Bone marrow (tissue), 2 donors: ENCODE measurements at places on chromosomes 13 and 19.
A peak's percentile ranks its signal among the peaks of the same experiment; 100 is the strongest.

DNA sequence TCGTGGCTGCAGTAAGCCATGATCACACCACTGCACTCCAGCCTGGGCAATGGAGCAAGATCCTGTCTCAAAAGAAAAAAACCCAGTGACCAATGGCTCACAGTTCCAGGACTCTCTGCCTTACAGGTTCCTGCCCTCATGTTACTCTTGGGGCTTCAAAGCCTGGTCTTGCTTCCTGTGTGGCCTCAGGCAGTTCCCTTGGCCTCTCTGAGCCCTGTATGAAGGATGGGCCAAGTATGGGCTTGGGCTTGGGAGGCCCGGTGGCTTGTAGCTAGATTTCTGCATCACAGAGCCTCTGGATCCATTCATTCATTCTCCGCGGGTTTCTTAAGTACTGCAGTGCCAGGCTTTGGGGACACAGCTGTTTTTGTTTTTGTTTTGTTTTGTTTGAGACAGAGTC, 780 bp upstream of the TSPAN16 start:
- no peak for DNase-seq

DNA sequence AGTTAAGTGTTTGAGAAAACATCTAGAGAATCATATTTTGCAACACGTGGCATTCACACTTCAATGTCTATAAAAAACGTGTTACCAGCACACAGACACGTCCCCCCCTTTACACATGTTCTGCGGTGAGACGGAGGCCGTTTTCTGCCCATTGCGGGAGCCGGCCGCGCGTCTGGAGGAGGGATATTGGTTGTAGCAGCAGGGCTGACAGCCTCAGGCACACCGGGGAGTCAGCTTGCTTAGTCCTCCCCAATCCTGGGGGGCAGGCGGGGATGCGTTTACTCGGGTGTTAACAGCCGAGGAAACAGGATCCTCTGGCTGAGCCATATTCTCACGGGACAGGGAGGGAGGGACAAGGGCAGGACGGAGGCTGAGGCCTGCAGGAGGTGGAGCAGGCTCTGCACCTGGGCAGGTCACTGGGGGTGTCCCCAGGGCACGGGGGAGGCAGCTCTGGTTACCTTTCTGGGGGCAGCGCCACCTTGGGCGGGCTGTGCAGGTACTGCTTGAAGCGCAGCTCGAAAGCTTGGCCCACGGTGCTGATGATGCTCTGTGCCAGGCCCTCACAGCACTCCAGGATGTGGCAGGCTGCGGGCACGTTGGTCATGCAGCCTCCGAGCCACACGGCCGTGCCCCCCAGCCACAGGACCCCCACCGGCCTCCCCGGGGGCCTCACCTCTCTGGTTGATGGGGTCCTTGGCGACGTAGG, 25.0 kb downstream of the SHC2 start:
- no peak for DNase-seq

GRCh38 chr19:31277516-31277915, 71.7 kb downstream of the TSHZ3 start:
- DNase-seq = no peak

DNA sequence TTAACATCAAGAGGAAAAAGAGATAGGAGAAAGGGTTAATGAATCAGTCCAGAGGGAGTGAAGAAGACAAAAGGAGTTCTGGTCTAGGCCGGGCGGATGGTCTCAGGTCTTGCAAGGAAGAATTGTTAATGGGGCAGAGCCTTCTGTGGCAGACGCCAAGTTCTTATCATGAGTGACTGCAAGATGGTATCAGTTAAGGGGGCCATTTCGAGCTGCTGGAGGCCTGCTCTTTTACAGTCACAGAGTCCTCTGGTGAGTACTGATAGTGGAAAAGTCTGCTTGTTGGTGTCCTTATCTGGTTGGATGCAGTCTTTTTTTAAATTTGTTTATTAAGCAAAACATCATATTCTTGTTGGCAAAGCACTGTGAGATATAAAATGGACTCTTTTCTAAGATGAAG, 590.9 kb upstream of the SGCG start:
- DNase-seq = no peak

- no peak for DNase-seq
Measured at GRCh38 chr13:51625555-51626345, 41.5 kb downstream of the WDFY2 start.

DNA sequence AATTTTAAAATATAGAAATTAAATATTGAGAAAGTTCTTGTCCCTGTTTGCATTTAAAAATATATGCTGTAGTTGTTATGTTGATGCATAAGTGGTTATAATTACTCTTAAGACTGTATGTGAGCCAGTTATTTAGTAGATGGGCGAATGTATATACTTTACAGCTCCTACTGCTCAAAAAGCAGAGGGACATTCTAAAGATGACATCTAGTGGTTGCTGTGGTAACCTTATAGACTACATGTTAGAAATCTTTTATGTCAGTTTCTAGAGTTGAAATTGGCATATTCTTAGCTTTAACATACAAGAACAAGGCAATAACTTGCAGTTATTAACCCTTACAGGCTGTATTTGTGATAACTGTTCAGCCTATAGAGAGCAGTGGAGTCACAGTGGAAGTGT, 160.5 kb downstream of the OLFM4 start:
- DNase-seq = no peak

- DNase-seq = no peak
Measured at GRCh38 chr13:66530158-66530557, 700.0 kb downstream of the PCDH9 start.

DNA sequence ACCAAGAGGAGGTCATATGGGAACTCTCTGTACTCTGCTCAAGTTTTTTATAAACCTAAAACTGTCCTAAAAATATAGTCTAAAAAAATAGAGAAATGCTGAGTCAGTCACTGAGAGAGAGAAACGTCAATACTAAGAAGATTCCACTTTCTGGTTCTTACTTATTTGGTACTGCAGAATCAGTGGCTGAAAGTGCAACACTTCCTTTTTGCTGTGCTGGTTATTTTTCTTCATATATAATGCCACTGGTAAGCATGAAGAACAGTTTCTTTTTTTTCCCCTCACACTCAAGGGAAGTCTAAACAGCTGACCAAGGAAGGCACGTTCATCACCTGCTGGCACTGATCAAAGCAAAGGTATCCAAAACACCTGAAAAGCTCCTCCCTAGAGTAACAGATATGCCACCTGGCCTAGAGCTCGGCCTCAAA, 44.3 kb upstream of the N4BP2L1 start:
- DNase-seq = peak; percentile 20

- DNase-seq = no peak
Measured at GRCh38 chr19:44341794-44342193, 14.7 kb downstream of the ZNF112 start.

DNA sequence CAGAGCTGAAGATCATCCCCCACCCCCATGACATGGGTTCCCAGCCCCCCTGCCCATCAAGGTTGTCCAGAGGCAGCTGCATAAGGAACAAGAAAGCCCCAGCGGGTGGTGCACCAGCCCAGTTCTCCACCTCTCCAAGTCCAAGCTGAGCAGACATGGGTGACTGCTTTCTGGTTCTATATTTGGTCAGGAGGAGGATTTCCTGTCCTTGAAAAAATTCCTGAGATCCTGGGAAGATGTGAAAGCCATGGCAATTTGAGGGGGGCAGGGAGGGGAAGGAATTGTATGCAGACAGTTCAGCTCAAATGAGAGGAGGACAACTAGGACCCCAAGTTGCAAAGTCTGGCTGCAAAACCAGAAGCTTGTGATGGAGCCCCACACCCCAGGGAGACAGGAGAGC, 55.4 kb upstream of the ADGRE5 start:
- no peak for DNase-seq

GRCh38 chr19:52286256-52286655, 10.7 kb upstream of the ZNF480 start:
- no peak for DNase-seq

- peak; percentile 82 for DNase-seq
Measured at GRCh38 chr19:8569066-8569771, 8.0 kb downstream of the MYO1F start.

DNA sequence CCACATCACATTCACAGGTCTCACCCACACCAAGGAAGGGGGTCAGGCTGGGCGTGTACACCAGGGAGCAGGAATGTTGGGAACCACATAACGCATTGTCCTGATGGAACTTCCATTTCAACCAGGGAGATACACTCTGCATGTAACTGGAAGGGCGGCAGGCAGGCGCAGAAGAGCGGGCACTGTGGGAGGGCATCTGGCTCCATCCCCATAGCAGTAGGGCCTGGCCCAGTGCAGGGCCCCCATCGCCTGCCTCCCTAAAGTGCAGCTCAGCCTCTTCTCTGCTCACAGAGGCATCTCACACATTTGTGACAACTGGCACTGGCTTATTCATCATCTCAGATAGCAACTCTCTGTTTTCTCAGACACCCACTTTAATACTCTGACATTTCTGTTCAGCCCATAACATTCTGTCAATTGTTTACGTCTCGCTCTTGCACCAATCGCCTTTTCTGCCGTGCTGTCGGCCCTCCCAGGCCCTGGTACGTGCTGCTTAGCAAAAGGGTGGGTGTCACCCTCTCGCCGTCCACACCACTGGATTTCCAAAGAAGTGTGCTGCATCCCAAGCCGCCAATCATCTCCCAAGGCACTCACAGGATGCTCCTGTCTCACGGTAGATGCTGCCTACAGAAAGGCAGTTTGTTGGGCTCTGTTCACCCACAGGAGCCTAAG, 353.3 kb upstream of the ZNF507 start:
- no peak for DNase-seq

DNA sequence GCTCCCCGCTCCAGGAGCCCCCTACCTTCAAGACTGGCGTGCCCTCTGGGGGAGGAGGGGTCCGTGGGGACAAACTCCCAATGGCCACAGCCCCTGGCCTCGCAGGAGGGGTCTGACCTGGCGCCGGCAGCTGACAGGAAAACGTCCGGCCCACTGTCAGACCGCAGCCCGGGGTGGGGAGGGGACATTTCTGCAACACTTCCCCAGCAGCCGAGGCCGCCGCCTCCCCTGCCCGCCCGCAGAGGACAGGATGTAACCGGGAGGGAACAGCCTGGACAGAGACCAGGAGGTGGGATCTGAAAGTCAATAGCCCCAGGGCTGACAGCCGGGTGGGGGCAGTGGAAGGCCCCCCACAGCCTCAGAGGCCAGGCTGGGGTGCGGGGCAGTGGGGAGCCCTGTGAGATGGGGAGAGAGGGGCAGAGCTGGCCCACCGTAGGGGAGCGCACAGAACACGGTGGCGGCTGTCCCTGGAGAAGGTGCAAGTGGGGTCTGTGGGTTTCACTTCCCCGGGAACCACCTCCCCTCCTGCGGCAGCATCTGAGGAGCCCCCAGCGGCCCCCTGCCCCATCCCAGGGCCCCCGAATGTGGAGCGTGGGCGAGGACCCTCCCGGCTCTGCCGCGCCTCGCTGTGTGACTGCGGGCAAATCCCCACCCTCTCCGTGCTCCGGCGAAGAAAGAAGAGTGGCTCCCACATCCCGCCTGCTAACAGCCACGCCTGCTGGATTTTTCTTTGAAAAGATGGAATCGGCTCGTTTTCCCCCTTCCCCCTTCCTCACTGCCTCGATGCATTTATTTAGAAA, at the start of gene PEAK3:
Gene PEAK3, minus strand, starts transcription at position 114 of the 800 bp plus-strand sequence. CDS start 1,244 bp downstream, outside the sequence.
- DNase-seq = no peak
